ENCODE measurements at places on chromosomes 3 and 15. TPM values are rescaled to one million over a fixed set of nuclear protein-coding genes. Genes with fewer than 3 reads are reported as not detected.

IGSF10 gene
- total RNA-seq = not detected

DUOXA2 gene
- total RNA-seq = not detected

CCR5 gene
- total RNA-seq = 21.6 TPM

KCNMB3 gene
- 0.60 TPM for total RNA-seq

PLSCR4 gene
- not detected for total RNA-seq
